ENCODE measurements at places on chromosomes 1 and 21.

DNA sequence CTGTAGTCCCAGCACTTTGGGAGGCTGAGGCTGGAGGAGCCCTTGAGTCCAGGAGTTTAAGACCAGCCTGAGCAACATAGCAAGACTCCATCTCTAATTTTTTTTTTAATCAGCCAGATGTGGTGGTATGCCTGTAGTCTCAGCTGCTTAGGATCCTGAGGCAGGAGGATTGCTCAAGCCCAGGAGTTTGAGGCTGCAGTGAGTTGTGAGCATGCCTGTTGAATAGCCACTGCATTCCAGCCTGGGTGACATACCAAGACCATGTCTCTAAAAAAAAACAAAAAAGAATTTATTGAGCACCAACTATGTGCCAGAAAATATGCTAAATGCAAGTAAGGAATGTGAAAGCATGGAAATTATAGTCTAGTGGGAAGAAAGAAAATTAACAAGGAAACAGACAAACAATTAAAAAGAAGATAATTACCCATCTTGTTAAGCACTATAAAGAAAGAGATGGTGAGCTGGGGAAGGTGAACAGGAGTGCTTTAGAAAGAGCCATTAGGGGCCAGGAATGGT lies 104.0 kb upstream of the ZNF678 start:
- no peak for DNase-seq

DNA sequence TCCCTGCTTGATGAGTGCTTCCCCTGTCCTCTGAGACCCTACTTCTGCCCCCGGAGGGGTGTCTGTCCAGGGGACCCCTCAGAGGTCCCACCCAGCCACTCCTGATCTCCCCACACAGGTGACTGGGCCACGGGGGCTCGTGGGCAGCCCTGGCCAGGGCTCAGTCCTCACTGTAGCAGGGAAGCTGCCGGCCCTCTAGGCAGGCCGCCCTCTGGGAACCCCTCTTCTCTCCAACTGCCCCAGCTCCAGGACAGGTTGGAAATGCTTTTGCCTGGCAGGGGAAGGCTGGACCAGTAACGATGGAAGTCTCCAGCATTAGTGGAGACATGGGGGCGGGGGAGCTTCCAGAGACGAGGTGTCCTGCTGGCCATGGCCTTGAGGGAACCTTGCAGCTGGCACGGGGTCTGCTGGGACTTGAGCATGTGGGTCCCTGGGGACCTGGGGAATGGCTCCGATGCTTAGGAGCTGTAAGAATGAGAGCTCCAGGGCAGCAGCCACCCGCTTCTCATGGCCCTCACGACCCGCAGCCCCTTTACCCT lies 3.1 kb upstream of the FNDC10 start:
- DNase-seq, result no peak

GRCh38 chr1:22490309-22490708 lies 38.7 kb downstream of the ZBTB40 start:
- DNase-seq, result no peak

- DNase-seq, result no peak
These were observed 37.8 kb downstream of the NGF start for GRCh38 chr1:115300087-115300876.

GRCh38 chr1:31345635-31346034 lies 27.2 kb downstream of the FABP3 start:
- DNase-seq, result no peak

All from activated CD4-positive, alpha-beta T cell treated with anti-CD3 and anti-CD28 coated beads for 1 hour (primary cell).